ENCODE measurements at places on chromosomes 16 and 17.

DNA sequence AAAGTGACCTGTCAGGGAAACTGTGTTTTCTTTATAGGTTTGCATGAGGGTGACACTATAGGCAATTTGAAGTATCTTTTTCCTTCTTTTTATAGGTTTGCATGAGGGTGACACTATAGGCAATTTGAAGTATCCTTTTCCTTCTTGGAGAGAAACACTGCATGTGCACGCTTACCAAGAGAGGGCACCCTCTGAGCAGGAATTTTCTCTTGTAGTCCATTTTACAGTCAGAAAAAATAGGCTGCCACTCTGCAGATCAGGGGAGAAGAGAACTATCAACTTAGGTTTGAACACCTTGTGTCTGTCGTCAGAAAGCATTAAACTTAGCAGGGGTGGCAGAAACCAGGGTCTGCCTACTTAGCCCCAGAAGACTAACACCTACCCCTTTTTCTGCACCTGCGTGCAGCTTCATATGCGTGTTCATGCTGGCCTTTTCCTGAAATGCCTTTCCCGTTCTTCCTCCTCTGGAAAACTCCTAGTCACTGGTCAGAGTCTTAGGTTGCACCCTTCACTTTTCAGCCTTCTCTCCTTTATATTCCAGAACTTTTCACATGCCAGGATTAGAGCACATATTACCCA lies 16.4 kb upstream of the SMIM36 start:
- peak; percentile 4 for DNase-seq

GRCh38 chr16:79422064-79422463 lies 178.5 kb downstream of the MAF start:
- DNase-seq = no peak

- DNase-seq = no peak
Measured at GRCh38 chr17:45792995-45793755, 9.1 kb downstream of the CRHR1 start.

DNA sequence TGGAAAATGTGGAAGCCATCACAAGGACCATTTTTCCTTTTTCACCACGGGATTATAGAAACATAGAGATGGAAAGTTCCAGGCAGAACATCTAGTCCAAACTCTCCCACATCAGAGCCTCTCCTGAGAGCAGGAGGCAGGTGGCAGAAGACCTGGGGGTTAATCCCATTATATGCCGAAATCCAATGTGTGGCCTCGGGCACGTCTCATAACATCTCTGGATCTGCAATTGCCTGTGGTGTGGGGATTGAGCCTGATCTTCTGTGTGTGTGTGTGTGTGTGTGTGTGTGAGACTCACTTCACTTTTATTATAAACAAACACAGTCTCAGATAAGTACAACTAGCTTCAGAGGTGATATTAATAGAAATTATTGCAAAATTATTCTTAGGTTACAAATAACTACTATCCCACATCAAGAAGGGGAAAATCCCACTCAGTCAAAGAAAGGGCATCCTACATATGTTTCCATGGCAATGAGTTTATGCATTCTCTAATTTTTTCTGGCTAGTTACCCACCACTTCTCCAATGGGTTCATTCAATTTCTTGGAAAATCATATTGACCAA lies 199.1 kb downstream of the FOXL1 start:
- DNase-seq = no peak

GRCh38 chr16:68972720-68973119 lies 129.4 kb downstream of the TANGO6 start:
- peak; percentile 44 for DNase-seq

DNA sequence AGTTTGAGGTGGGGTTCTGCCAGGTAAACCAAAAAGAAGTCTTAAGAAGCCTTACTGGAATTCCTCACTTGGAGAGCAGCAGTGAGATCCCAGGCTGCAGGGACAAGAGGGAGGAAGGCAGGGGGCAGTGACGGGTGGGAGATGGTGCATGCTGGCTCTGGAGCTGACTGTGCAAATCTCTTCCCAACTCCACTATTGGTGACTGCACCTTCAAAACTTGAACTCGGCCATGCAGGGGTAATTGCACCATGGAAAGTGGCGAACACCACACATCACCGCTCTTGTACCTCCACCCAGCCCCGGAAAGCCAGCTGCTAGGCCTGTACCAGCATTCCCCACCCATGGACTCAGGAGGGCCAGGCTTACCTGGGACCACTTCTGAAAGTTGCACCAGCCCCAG lies 51.4 kb upstream of the CDR2 start:
- DNase-seq = no peak

GRCh38 chr16:19716183-19716582 lies 1.8 kb downstream of the KNOP1 start:
- DNase-seq = no peak

DNA sequence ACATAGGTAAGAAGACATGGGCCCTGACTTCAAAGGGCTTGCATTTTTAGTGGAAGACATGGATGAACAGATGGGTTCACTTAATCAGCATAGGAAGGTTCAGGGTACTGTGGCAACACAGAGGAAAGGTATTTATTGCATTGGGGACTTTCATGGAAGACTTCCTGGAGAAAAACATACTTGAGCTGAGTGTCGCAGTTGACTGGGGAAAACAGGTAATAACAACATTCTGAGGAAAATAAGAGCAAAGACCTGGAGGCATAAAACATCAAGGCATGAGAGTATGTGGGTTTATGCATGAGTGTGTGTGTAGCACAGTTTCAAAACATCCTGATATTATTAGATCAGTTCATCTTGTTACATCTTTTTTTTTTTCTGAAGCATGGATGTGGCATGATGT lies 82.7 kb downstream of the MAP2K6 start:
- DNase-seq = no peak

DNA sequence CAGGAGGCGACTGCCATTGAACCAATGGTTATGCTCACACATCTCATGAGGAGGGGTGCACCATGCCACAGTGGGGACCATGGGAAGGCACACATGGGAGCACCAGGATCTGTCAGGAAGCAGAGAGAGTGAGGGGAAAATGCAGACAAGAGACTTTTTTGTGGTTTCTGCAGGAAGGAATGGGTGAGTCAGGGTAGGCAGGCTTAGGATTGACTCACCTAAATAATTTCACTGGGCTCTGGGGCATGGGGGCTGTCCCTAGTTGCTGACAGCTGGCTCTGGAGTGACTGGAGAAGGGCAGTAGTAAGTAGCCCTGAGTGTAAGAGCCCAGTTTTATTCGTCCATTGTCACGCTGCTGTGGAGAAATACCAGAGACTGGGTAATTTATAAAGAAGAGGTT lies 202.4 kb downstream of the AXIN2 start:
- no peak for DNase-seq

GRCh38 chr16:72537664-72538063 lies 365.7 kb upstream of the PMFBP1 start:
- DNase-seq = no peak

DNA sequence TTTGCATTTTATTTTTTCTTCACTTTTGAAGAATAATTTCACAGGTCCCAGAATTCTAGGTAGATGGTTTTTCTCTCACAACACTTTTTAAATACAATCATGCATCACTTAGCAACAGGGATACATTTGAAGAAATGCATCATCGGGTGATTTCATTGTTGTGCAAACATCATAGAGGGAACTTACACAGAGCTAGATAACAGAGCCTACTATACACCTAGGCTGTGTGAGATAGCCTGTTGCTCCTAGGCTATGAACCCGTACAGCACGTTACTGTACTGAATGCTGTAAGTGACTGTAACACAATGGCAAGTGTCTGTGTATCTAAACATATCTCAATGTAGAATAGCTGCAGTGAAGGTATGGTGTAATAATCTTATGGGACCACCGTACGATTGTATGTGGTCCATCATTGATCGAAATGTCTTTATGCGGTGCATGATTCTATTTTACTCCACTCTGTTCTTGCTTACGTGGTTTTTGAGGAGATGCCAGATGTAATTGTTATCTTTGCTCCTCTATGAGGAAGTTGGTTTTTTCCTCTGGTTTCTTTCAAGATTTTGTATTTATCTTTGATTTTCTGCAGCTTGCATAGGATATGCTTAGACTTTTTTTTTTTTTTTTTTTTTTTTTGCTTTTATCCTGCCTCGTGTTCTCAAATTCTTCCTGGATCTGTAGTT lies 35.5 kb upstream of the TMEM92 start:
- no peak for DNase-seq

DNA sequence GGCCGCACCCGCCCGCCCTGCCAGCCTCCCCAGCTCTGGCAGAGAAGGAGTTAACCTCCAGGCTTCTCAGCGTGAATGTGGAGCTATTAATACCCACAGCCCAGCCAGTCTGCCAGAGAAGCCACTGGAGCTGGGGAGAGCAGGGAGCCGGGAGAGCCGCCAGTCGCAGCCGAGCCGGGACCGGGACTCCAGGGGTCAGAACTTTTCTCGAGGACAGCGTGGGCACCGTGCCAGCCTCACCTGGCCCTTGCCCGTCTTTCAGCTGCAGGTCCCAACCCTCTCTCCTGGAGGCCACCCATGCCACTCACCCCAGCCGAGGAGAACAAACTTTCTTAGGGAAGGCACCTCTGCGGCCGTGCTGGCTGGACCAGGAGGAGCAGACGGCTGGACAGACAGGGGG lies 33.8 kb upstream of the SBK1 start:
- DNase-seq = no peak

DNA sequence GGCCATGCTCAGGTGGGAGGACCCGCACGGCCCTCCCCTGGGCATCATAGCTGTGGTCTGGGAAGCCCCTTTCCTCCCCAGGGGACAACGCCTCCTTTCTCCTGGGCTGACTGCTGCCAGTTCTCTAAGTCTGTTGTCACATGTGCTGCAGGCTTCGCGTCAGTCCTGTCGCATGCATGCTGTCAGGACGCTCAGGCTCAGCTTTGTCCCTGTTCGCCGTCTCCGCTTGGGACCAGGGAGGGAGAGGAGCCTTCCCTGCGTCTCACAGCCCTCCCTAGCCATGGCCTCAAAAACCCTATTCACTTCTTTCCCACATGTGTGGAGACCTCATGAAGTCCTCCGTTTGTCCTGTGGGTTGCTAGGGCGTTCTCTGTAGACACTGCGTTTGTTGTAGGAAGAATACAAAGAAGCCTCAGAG lies 21.4 kb downstream of the LDHD start:
- no peak for DNase-seq

- peak; percentile 37 for DNase-seq
Measured at GRCh38 chr16:85718682-85719081, 29.9 kb upstream of the GINS2 start.
